ENCODE measurements at places on chromosomes 2 and 18.

- DNase-seq: no peak
Observed at GRCh38 chr2:64538764-64539433, 14.8 kb downstream of the AFTPH start.

- no peak for DNase-seq
Observed at GRCh38 chr2:62794791-62795190, 89.3 kb downstream of the EHBP1 start.

- no peak for DNase-seq
Observed at GRCh38 chr2:201452058-201452921, 750 bp downstream of the STRADB start.

DNA sequence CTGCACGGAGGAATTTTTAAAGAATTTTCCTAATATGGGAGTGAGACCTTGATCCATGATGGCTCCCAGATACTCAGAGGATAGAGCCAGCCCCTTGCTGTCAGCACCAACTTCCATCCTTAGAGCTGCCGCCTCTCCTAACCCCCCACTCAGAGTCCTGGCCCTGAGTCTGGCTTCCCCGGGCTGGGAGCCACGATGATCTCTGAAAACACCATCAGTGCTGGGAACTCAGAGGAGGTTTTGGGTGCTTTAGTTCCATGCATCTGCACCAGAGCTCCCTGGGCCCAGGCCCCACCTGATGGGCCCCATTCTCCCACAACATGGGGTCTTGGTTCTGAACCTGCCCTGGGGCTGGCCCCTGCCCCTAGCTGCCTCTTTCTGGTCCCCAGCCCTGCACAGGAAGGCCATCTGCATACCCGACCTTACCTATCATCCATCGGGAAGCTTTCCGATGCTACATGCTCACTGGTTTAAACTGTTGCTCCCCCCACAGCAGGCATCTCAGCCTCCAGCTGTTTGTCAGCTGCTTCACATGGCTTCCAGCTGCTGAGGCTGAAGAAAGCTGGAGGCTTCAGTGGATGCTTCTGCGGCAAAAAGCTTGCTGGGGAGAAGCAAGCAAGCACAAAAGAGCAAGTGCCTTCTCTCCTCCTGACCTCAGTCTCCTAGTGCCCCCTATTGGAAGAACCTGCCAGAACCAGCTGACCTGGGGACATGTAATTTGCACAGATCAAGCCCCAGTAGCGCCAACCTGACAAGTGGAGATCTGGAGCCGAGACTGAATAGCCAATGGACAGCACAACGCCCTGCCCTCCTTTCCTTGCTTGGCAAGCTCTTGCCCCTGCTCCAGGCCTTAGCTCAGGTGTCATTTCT, 24.2 kb upstream of the RHOB start:
- DNase-seq: no peak

GRCh38 chr2:195782156-195782555, 125.1 kb downstream of the SLC39A10 start:
- no peak for DNase-seq

DNA sequence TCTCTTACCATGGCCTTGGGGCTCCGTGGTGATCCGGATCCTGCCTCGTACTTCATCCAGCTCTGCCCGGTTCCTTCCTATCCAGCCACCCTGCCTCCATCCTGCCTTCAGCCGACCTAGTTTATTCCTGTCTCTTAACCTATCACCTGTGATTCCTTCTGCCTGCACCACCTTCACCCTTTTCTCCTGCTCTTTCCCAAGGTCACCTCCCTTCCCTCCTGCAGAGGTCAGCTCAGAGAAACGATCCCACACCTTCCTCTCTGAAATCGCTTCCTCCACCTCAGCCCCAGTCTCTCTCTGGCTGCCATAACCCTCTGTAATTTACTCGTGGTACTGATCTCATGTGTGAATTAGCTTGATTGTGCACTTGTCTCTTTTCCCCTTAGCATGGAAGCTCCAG, 23.5 kb upstream of the LAPTM4A start:
- DNase-seq: no peak

- no peak for DNase-seq
Observed at GRCh38 chr2:20649576-20649975, 1.3 kb downstream of the HS1BP3 start.

- no peak for DNase-seq
Observed at GRCh38 chr2:82239176-82239575, 1934.6 kb upstream of the LRRTM1 start.

- no peak for DNase-seq
Observed at GRCh38 chr2:181106229-181106628, 125.8 kb downstream of the UBE2E3 start.

GRCh38 chr2:239767021-239767905, 257.9 kb downstream of the NDUFA10 start:
- DNase-seq: no peak

- no peak for DNase-seq
Observed at GRCh38 chr2:24887307-24887874, 32.6 kb downstream of the ADCY3 start.

DNA sequence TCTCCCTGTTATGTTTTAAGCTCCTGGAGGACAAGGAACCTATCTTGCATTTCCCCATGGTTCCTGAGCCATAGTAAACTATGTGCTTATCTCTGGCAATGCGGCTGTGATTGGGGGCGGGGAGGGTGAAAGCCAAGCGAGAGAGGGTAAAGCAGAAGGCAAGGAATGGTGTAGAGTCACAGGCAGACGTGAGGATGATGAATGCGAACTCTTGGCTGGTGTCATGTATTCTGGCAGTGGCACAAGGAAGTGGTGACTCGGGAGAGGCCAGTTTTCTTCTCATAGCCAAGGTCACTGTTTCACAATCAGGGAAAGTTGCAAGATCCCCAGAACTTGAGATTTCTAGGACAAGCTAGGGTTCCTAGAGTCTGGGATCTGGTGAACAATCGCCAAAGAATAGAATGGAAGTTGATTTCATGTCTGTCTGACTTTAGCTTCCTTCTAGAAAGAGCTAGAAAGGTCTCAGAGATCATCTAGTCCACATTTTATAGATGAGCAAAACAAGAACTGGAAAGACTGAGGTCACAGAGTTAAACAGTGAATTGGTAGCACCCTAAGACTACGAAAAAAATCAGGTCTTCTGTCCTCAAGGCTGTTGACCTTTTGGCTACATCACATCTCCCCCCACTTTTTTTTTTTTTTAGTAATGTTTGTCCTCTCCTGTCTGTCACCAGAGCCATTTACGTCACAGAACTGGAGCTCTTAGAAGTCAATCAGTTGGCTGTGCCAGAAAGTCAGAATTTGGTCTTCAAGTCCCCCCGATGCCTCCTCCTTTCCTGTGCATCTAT, 137.0 kb downstream of the BCL11A start:
- DNase-seq: no peak

GRCh38 chr2:68279691-68280090, 27.4 kb upstream of the PPP3R1 start:
- no peak for DNase-seq

DNA sequence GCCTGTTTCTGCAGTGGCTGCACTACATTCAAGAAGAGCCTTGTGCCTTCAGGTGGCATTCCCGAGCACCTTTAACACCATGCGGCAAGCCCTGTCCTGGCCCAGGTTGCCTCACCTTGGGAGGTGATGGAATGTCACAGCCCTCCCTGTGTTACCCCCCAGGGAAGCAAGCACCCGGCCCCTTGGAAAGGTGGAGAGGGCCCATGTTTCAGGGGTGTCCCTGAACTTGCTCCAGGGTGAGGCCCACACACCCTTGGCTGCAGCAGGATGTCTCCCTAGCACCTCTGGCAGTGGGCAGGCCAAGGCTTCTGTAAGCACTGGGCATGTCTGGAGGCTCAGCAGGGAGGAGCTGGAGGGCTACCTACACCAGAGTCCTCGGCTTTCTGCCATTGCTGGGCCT, 29.3 kb upstream of the ACAA2 start:
- DNase-seq: no peak

GRCh38 chr18:36446059-36446458, 148.5 kb downstream of the FHOD3 start:
- DNase-seq: no peak

DNA sequence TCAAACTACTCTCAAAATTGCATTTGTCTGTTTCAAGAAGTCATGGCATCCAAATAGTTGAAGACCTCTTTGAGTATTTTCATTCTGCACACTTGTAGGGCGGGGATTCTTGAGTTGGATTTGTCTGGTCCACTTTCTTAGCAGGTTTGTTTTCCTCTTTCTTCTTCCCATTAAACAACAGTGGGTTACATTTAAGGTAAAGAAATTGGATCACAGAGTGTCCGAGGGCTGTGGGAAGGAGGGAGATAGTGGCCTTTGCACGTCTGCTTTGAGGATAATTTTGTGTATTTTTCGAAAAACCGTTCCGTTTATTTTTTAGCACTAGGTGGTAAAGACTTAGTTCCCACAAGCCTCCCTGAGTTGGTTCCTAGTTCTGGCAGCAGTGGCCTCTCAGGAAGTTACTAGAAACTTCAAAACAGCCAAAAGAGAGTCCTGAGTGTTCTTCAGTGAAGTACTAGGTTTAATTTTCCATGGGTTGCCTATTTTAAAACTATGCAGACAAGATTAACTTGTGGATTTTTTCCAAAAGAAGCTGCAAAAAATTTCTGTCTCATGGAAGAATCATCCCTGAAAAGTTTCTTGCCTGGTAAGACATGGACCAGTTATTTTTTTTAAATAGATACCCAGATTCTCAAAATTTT, 107.9 kb downstream of the CDC42EP3 start:
- DNase-seq: no peak

GRCh38 chr2:174080672-174081121, 115.5 kb upstream of the SP3 start:
- DNase-seq: no peak

DNA sequence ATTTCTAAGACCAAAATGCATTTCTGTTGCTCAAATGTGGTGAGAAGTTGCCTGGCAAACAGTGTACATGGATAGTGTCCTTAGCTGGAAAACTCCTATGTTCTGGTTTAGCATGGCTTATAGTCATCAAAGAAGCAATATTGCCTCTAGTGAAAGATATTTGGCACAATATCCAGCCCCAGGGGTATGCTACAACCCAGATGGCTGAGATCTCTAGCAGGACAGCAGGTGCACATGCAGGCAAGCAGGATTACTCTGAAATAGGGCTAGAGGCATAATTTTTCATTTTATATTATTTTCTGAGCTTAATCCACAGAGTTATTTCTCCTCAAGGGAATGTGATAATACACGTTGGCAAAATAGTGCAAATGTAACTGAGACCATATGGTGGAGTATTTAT, 34.0 kb downstream of the CCDC195 start:
- DNase-seq: no peak
